ENCODE measurements at places on chromosomes 1 and 21.

DNA sequence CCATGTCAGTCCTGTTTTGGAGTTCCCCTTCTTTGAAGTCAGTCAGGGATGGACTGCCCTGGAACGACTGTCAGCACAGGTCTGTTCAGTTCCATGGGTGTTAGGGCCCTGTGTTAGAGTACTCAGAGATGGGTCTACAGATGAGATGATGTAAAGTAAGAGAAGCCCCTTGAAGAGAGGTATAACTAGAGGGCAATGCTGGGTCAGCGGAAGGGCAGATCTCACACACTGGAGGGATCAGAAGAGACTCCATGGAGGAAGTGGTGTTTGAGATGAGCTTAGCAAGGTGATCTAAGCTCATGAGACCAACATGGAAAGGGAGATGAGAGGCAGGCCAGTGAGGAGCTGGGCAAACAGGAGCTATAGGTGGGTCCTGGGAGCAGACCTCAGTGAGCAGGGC lies 7.6 kb downstream of the PPFIA4 start:
- peaks cover 18% of the 10 kb centered on the region for H3K27me3 ChIP-seq
- H3K27ac ChIP-seq = no peak overlapping the region
- H3K4me1 ChIP-seq = peaks cover 6% of the 10 kb centered on the region
- no peak for DNase-seq
- H3K4me3 ChIP-seq = no peak overlapping the region

DNA sequence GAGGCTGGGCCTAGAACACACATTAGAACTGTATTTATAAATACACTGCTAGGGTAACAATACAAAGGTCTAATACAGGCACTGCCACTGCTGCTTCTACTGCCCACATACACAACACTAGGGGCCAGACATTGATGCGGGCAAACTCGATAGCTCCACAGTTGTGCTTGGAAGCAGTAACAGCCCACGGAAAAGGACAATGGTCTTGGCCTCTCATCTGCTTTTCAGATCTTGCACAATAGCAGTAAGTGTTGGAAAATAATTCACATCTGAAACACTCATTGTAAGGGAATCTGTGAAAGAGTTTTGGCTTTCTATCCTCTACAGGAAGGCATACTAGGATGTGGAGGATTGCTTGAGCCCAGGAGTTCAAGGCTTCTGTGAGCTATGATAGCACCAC lies 6.9 kb upstream of the SPOCD1 start:
- H3K27ac ChIP-seq = no peak overlapping the region
- H3K4me1 ChIP-seq = peaks cover 16% of the 10 kb centered on the region
- H3K4me3 ChIP-seq = no peak overlapping the region
- H3K27me3 ChIP-seq = no peaks in the 10 kb centered on the region
- no peaks in the 10 kb centered on the region for H3K36me3 ChIP-seq
- no peak for DNase-seq

DNA sequence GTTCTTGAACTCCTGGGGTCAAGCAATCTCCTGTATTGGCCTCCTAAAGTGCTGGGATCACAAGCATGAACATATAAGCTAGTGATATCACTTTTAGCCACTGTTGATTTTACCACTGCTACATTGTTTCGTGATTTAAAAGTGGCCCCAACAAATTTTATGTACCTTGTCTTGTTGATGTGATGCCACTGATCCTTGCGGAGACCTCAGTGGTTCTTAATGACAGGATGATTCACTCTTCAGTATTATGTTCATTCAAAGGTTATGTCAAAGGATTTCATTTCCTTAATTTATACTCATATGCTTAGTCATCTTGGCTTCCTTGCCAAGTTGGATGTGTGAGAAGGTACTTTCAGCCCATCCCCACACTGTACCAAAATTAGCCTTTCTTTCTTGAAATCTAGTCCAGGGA lies 12.1 kb downstream of the PRKACB start:
- peaks cover 8% of the 10 kb centered on the region for H3K36me3 ChIP-seq
- H3K4me1 ChIP-seq = peaks cover 57% of the 10 kb centered on the region
- H3K4me3 ChIP-seq = no peak overlapping the region
- H3K27me3 ChIP-seq = no peaks in the 10 kb centered on the region
- H3K27ac ChIP-seq = no peak overlapping the region

DNA sequence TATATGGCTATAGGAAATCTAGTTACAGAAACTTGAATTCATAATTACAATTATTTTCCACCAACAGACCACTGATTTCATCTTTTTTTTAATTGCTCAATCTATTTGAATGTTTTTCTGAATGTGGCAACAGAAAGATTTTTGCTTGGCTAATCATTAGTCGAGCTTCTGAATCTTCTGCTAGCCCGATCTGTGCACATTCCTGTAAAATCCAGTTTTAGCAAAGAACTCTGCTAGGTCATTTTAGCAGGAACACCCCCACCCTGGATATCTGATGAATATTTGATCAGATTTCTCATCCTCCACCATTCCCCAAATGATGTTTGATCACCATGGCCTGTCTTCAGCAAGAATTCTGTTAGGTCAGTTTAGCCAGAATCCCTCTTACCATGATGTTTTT lies 176.3 kb downstream of the LEPR start:
- no peaks in the 10 kb centered on the region for H3K4me1 ChIP-seq
- H3K4me3 ChIP-seq = no peak overlapping the region
- no peak for DNase-seq
- H3K27ac ChIP-seq = no peak overlapping the region

- no peak for DNase-seq
- no peak overlapping the region for H3K4me3 ChIP-seq
- H3K27ac ChIP-seq = no peak overlapping the region
- H3K27me3 ChIP-seq = no peaks in the 10 kb centered on the region
Measured at GRCh38 chr1:98702976-98703375, 41.5 kb downstream of the SNX7 start.

DNA sequence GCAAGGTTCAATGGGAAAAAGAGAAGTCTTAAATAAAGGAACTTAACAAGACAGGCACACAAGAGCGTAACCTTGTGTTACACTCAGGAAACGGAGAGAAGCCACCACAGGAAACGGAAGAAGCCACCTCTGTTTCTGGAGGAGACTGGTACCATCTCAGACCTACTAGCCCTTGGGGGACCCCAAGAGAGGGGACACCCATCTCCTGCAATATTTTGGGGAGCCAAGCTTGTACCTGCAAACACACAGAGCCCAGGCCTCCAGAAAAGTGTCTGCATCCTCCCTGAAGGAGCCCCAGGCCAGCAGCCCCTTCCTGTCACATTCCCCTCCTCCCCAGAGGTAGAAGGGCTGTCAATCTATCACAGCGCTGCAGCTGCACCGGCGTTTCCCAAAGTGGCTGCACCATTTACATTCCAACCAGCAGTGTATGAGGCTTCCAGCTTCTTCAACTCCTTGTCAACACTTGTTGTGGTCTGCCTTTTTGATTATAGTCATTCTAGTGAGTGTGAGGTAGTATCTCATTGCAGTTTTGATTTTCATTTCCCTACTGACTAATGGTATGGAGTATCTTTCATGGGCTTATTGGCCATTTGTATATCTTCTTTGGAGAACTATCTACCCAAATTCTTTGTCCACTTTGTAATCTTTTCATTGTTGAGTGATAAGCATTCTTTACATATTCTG lies 23.0 kb upstream of the PADI1 start:
- no peak for DNase-seq
- H3K27ac ChIP-seq = no peak overlapping the region
- H3K4me1 ChIP-seq = peaks cover 23% of the 10 kb centered on the region
- H3K4me3 ChIP-seq = peak overlapping the region; percentile 75
- peaks cover 4% of the 10 kb centered on the region for H3K27me3 ChIP-seq

GRCh38 chr1:5098981-5099385 lies 444.6 kb downstream of the AJAP1 start:
- no peak overlapping the region for H3K4me3 ChIP-seq
- no peaks in the 10 kb centered on the region for H3K4me1 ChIP-seq

DNA sequence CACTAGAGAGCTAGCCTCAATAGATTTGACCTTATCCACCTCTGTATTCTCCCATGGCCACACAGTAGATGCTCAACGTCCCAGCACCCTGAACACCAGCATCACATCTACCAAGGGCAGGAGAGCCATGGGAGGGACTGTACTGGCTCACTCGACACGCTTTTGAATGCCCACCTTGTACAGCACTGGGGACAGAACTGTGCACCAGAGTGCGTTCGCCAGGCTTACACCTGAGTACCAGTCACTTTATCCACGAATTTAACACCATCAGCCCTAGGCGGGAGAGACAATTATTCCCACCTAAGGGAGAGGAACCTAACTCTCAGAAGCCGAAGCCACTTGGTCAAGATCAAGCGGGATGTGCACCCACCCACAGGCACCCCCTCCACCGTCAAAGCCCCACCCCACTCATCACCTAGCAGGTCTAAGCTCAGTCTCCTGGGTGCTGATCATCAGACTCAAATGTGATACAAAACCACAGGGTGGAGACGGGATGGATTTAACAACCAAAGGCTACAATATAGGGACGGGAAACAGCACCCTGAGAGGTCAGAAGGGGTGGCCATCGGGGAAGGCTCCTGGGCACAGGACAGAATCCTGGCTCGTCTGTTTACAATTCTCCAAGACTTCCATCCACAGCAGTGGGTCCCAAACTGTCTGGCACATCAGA lies 110.5 kb downstream of the GLIS1 start:
- no peak overlapping the region for H3K4me3 ChIP-seq
- peaks cover 21% of the 10 kb centered on the region for H3K27me3 ChIP-seq
- H3K27ac ChIP-seq = no peak overlapping the region
- H3K36me3 ChIP-seq = no peaks in the 10 kb centered on the region
- H3K4me1 ChIP-seq = no peaks in the 10 kb centered on the region

GRCh38 chr1:155241841-155242264 lies 13.4 kb downstream of the ENTREP3 start:
- no peak for DNase-seq
- peaks cover 29% of the 10 kb centered on the region for H3K4me1 ChIP-seq
- H3K36me3 ChIP-seq = peaks cover 2% of the 10 kb centered on the region
- H3K27ac ChIP-seq = peak overlapping the region; percentile 80
- no peak overlapping the region for H3K4me3 ChIP-seq
- H3K27me3 ChIP-seq = no peaks in the 10 kb centered on the region

DNA sequence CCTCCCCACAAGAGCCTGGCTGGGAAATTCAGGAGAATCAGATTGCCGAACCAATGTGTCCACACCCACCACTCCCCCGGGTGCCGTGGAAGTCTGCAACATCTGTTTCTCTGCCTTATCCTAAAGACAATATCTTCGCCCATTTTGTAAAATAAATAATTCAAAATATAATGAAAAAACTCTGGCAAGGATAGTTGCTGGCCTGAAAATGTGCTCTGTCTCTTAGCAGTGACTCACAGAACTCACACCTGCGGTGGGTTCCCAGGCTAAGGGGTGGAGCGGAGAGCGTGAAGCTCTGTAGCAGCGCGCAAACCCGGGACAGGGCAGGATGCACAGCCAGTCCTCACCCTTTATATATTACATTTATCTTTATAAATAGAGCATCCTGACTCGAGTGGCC lies 99.9 kb downstream of the COLGALT2 start:
- no peak overlapping the region for H3K27ac ChIP-seq
- peaks cover 11% of the 10 kb centered on the region for H3K27me3 ChIP-seq
- H3K4me3 ChIP-seq = no peak overlapping the region

DNA sequence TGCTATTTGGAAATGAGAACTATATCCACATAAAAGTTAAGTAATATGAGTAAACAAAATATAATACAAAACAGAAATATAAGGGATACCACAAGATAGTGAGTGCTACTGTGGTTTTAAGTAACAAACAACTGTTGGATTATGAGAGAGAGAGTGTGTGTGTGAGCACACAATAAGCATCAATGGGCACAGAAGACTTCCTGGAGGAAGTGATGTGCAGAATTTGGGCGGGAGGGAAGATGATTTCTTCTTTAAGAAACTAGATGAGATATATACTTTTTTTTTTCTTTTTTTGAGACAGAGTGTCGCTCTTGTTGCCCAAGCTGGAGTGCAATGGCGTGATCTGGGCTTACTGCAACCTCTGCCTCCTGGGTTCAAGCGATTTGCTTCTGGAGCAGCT lies 7.9 kb upstream of the IER5 start:
- peaks cover 36% of the 10 kb centered on the region for H3K27me3 ChIP-seq
- no peak overlapping the region for H3K4me3 ChIP-seq
- no peak for DNase-seq
- H3K27ac ChIP-seq = peak overlapping the region; percentile 41
- peaks cover 3% of the 10 kb centered on the region for H3K36me3 ChIP-seq

DNA sequence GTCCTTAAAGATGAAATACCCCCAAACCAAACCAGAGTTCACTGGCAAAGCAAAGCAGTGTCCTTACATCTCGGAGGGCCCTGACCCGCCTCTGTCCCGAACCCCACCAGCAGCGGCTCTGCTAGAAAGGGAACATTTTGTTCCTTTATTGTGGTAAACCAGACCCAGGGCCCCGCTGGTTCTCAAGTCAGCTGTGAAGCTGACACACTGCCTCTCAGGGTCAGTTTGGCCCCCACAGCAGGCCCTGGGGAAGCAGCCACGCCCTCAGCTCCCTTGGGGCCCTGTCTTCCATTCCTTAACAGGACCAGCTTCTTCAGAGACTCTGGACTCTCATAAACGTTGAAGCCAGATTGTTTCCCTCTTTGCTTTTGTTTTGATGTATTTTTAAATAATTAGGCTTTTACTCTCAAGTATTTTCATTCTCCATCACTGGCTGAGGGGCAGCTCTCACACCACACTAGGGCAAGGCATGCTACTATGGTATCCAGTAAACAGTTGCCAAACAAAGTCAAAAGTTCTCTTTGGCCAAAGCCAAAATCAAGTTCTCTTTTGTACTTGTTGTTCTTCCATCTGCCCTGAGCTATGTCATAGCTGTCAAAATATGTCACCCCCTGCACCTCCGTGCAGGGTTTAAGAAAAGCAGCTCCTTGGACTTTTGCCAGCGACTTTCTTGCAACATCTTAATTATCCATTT lies 61.1 kb upstream of the ANGPTL1 start:
- H3K36me3 ChIP-seq = no peaks in the 10 kb centered on the region
- no peaks in the 10 kb centered on the region for H3K4me1 ChIP-seq
- no peak overlapping the region for H3K27ac ChIP-seq

DNA sequence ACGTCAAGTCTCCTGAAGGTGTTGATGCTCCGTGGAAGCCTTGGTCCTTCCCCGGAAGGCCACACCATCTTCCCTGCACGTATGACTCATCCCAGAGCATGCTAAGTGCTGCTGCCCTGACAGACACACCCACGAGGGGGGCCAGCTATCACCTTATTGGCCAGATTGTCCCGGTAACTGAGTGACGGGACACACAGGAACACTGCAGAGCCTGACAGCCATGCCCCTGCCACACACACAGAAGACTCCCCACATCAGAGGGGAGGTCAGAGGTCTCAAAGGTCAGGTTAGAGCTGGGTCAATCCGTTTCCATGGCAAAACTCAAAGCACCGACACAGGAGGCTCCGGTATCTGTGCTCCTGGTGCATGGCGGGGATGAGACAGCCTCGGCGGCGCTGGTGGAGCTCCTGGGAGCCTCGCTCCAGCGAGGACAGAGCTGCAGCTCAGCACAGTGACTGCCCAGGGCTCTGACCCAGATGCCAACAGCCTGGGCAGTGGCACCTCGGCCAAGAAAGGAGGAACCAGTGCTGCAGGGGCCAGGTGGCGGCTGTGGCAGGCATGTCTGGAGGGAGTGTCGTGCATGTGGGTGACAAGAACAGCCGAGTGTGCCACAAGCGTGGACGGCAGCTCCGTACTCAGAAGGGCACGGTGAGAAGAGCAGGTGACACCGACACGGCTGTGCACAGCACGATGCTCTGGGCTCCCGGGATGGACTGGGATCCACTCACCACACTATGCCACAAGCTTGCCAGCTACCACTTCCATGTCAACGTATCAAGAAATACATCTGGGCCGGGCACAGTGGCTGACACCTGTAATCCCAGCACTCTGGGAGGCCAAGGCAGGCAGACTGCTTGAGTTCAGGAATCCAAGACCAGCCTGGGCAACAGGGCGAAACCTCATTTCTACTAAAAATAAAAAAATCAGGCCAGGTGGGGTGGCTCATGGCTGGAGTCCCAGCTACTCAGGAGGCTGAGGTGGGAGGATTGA lies 14.8 kb upstream of the TMEM240 start:
- H3K4me3 ChIP-seq = no peak overlapping the region
- H3K4me1 ChIP-seq = peaks cover 13% of the 10 kb centered on the region

All from T-helper 17 cell (primary cell).